ENCODE measurements at places on chromosomes 6 and 20. TPM values are rescaled to one million over a fixed set of nuclear protein-coding genes. Genes with fewer than 3 reads are reported as not detected.

- DNase-seq = no peak
Measured at GRCh38 chr6:167469101-167469500, 144.2 kb downstream of the TTLL2 start.

Gene CDH26
- 2.5 TPM for total RNA-seq

DNA sequence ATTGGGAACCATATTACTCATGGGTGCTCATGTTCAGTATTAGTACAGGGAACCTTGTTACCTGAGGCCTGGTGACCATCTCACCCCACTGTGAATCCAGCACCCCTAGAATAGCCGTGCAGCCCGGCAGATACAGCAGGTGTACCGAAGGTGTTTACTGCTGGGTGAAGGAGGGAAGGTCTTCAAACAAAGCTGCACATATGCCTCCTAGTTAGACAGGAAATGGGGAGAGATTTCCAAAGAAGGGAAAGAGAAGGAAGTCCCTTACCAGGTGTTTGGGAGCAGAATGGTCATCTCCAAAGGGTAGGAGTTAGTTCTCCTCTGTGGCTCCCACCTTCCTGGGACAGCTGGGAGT is 2.4 kb upstream of the CST1 start:
- DNase-seq = no peak

GRCh38 chr6:64258752-64259151 is 623.1 kb downstream of the PHF3 start:
- no peak for DNase-seq

Gene PYGB
- 29.5 TPM for total RNA-seq

GRCh38 chr20:1034415-1034789 is 32.3 kb upstream of the RSPO4 start:
- DNase-seq = no peak

- DNase-seq = no peak
Measured at GRCh38 chr6:33816911-33817310, 13.1 kb upstream of the MLN start.

DNA sequence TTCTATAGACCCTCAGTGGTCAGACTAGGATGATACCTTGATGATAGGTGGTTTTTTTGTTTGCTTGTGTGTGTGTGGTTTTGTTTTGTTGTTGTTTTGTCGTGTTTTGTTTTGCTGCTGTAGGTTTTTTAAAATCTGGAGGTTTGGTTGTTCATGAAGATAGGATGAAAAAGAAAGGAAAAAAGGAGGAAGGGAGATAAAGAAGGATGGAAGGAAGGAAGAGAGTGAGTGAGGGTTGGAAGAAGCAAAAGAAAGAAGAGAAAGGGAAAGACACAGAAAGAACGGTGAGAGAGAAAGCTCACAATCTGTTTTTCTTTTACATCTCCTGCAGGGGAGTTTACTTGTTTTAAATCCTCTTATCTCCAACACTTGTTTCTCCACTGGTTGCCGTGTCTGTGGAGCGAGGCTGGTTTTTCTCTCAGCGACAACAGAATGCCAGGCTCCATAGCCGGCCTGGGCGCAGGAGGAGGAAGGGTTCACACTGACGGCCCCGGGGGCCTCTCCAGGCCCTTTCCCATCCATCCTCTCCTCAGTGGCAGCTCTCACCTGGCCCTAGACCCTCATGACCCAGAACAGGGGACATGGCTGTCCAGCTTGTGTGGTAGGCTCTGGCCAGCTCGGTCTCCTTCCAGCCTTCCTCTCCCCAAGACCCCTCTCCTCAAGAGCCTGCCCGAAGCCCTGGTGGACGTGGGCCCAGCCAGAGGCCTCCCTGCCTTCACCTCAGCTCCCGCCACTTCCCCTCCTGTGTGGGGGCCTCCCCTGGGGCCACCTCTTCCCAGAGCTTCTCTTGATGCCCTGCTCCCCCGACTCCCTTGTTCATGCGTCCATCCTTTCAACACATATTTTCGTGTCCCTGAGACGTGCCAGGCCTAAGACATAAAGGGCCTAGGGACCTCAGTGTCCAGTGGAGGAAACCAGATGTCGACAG is 168.4 kb downstream of the VEGFA start:
- DNase-seq = peak; percentile 21

Gene KCNQ5
- 5.1 TPM for total RNA-seq

DNA sequence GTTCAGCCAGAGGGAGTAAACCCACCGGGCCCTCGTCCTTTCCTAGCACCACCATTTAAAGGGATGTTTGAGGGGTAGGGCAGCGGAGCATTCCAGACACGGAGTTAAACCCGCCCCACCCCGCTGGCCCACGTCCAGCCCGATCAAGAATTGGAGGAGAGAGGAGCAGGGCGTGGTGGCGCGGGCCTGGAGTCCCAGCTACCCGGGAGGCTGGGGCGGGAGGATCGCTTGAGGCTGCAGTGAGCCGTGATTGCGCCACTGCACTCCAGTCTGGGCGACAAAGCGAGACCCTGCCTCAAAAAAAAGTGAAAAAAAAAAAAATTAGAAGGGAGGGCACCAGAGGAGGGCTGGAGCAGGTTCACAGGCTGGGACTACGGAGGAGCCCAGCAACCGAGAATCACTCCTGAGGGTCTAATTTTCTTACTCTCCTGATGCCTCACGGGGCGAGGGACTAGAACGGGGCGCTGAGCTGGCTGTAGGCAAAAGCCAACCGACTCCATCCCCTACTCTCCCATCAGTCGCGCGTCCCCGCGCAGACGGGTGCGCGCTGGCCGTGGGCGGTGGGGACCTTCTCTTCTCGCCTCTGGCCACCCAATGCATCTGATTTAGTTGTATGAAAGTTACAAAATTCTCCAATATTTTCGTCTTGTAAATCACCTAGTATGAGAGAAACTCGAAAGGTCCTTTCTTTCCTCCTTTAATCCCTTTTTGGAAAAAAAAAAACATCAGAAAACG is 6.1 kb upstream of the HSPA1B start:
- peak; percentile 67 for DNase-seq

DNA sequence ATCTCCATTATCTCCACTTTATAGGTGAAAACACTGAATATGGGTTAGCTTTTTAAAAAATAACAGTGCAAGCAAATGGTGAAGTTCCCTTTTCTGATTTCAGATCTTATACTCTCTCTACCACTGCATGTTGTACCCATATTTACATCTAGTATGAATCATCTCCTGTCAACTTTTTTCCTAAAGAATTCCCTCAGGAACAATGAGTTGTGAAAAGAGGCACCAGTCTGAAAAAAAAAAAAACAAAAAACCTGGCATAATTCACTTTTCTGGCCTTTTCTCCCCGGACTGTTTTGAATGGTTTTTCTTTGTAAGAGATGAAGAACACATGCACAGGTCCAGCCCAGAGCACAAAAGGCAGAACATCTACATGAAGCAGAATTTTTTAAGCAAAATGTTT is 596.0 kb downstream of the COL12A1 start:
- DNase-seq = no peak

GRCh38 chr20:62449951-62450691 is 22.8 kb upstream of the RBBP8NL start:
- DNase-seq = no peak

DNA sequence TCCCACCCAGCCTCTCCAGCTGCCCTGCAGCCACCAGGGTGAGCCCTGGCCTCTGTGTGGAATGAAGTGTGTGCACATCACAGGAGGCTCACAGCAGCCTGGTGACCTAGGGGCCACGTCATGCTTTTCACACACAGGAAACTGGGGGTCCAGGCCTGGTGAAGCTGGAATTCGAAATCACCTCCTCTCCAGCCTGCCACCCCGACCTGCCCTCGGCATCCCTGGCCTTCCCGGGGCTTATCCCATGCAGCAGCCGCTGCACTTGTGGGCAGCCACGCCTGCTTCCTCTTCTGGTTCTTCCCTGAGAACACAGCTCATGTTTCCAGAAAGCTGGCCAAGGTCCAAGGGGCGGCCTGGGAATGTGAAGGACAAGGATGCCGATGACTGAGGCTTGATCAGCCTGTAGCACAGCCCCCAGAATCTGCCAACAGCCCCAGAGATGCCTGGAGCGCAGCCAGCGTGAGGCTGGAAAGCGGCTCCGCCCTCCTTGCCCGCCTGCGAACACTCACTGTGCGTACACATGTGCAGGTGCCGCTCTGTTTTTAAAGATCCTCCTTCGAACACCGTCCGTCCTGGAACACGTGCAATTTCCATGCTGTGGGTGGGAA is 4.2 kb upstream of the NTSR1 start:
- DNase-seq = no peak

DNA sequence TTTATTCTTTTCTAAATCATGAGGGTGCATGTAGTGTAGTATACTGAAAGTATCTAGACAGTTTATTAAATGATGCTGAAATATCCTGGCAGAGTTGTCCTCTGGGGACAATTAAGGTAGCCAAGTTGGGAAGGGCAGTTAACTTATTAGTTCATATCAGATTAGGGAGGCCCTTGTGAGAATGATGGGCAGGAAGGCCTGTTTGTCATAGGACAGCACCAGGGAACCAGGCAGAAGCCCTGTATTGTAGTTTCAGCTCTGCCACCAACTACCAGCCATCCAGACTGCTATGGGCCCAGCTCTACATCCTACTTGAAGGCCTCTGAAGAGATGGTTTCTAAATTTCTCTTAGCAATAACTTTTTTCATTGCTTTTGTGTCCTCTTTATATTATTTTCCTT is 4.0 kb downstream of the MYLIP start:
- no peak for DNase-seq
